Brain microvascular endothelial cell (primary cell): ENCODE measurements at places on chromosomes 2 and 18.

DNA sequence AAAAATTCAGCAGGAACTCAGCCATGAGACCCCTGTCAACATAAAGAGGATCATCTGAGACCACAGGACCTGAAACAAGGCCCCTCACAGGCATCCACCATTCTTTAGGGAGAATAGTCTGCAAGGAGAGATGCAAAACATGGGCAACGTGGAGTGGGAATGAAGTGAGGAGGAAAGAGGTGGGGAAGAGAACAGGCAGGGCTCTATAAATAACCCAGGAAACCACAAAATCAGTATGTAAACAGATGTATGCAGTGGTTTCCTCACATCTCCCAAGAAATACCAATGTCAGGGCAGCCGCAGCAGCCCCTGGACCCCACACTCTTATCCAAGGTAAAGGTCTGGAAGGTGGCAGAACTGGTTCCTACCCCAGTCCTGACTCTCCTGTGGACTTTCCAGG lies 168.5 kb downstream of the EN1 start:
- no peak for DNase-seq

DNA sequence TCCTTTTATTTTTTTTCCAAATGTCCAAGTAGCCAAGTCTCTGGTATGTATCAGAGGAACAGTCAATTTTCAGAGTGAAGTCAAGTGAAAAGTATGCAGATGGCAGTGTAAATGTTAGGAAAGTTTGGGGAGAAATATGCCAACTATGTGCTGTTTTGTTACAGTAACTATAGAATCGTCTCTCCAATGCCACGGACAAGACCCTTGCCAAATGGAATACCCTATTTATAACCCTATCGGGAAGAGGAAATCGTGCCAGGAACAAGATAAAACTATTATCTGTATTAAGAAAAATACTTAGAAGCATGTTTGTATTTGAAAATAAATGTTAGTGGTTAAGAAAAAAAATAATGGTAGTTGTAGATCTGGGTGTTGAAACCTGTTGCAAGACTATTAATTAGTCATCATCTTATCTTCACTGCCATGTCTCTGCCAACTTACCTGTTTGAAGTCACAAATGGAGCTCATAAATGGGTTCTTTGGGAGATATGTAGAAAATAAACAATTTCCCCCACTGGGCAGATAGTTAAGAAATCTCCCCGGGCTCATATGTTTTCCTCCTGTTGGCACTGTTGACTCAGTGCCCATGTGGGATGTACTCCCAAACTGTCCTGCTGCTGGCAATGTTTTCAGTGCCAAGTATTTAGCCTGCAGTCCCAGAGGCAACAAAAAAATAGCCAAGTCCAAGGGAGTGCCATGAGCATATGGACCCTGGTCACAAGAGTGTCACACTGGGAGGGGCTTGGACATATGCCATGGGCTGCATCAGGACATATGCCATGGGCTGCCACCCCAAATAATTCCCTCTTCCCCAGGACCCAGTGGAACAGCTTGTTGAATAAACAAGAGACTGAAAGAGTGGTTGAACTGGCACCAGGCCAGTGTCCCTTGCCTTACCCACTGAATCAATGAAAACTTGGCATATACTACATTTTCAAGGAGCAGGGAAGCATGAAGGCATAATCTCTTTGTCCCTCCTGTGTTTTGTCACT lies 366.9 kb downstream of the OSR1 start:
- peak; percentile 48 for DNase-seq

DNA sequence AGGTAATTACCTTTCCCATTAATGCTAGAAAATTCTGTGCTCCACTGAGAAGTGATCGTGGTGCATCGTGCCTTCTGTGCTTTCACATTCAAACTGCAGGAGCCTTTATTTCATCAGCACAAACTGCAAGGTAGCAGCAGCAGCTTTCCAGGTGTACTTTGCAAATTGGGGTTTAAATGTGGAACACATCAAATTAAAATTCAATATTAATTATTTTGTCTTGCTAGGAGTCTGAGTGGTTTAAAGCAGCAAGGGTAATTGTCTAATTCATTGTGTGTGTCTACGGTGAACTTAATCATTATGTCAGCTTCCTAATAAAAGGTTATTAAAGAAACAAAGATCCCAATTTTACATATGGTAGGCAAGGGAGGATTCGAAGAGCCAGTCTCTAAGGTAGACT lies 180.8 kb upstream of the ATP5MC3 start:
- no peak for DNase-seq

DNA sequence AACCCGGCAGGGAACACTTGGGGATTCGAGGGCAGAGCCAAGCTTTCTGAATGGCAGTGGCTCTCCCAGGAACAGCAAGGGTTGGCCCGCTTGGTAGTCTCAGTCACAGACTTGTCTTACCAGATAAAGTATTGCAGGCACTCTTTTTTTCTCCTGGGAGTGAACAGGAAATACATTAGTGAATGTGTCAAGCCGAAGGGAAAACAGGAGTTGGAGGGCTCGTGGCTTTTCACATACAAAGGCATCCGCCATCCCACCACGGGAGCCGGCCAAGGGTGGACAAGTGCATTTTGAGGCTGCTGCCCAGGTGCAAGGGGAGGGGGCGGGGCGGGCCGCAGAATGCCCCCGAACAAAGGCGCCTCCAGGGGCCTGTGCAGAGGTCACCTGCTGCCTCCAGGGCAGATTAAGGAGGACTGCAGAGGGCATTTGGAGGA lies 163.3 kb upstream of the SIX3 start:
- DNase-seq: no peak

DNA sequence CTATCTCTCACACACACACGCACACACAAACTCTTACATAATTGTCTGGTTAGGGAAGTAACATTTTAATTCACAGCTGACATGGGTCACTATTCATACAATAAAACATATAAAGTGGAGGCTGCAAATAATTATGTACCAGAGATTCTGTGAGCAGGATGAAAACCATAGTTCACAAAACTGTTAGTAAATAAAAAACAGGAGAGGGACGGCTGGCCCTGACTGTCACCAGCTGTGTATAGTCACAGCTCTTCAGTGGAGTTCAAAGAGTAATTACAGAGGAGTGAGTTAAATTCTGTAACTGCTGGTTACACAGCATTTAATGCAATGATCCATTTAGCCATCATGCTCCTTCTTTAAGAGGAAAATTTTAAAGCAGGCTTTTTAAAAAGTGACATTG lies 76.9 kb downstream of the NRXN1 start:
- no peak for DNase-seq

GRCh38 chr18:32804134-32804888 lies 31.5 kb upstream of the KLHL14 start:
- DNase-seq: no peak

GRCh38 chr2:140063356-140063755 lies 1283.2 kb upstream of the NXPH2 start:
- no peak for DNase-seq

GRCh38 chr2:32711219-32711618 lies 83.4 kb downstream of the TTC27 start:
- DNase-seq: peak; percentile 72
